Fibroblast of skin of back (primary cell): ENCODE measurements at places on chromosomes 11 and 22.

DNA sequence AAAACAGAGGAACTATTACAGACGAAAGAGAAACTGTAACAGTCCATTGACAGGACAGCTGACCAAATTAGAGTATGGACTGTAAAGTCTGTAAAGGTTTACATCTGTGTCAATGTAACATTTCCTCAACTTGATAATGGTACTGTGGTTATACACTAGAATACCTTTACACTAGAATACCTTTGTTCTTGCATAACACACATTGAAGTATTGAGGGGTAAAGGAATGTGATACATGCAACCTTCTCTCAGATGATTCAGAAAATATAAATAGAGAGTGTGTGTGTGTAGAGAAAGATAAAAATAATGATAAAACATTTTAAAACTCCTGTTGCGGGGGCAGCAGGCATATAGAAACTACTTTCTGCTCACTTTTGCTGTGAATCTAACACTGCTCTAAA lies 5.6 kb upstream of the EEF1G start:
- DNase-seq, result no peak

GRCh38 chr11:14089690-14090462 lies 127.4 kb downstream of the SPON1 start:
- no peak for DNase-seq

GRCh38 chr11:43573233-43573632 lies 107.3 kb upstream of the HSD17B12 start:
- DNase-seq, result no peak

DNA sequence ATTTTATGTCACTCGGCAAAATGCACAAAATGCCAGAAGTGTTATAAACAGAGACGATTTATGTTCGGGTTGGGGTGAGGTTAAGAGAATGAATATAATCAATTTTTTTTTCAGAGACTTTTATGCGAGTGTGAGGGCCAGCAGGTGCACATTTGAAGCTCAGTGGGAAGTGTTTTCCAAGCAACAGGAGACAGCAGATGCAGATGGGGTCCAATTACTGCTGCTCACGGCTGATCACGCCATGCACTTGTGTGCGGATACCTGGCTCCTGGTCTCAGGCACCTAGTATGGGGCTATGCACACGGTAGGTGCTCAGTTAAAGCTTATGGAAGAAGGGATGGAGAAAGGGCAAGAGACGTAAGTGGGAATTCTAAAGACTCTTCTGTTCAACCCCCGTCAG lies 249.1 kb downstream of the MIAT start:
- DNase-seq, result no peak

GRCh38 chr11:60740573-60740972 lies 16.1 kb downstream of the MS4A18 start:
- no peak for DNase-seq

- DNase-seq, result no peak
Measured at GRCh38 chr22:23113847-23114720, 27.7 kb downstream of the RSPH14 start.

- DNase-seq, result no peak
Measured at GRCh38 chr11:65439331-65440181, 17.0 kb downstream of the NEAT1 start.

- DNase-seq, result no peak
Measured at GRCh38 chr11:14538271-14538925, 18.2 kb upstream of the PSMA1 start.
